ENCODE measurements at places on chromosomes 7 and 10.

DNA sequence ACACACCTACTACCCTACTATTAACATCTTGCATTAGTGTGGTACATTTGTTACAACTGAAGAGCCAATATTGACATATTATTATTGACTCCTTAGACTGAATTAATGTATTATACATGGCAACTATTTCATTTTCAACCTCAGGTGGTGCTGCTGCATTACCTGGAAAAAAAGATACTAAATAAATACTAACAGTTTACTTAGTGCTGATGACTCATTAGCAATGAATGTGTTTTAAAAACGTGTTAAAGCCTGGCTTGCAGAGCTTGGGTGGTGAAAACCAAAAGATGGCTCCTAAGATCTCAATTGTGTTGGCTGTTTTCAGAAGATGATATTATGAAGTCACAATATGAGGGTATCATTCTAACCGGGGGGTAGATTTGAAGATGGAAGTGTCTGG, 34.8 kb downstream of the CFAP43 start:
- DNase-seq = no peak

DNA sequence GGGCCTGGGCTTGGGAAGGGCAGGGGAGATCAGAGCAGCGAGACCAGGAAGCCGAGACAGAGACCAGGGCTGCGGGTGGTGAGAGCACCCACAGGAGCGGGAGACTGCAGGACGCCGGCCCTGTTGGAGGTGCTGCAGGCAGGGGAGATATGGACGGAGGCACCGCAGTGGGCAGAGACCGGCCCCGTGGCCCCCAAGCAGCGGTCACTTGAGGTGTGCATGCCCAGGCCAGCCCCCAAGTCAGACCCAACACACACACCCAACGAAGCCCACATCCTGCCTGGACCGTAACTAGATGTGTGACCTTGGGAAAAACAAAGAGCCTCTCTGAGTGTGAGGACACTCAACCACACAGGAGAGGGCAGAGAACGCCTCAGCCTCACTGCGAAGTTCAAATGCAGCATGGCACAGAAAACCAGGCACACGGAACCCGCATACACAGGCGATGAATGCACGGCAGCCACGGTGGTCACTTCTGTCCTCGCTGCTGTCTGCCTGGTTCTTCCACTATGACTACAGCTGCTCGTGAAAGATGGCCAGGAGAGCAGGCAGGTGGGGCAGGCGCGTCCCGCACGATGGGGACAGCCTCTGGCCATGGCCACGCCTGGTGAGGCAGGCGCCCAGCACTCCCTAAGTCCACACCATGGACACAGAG, 214.7 kb downstream of the MAD1L1 start:
- no peak for DNase-seq

GRCh38 chr7:148983200-148984146, 44.8 kb downstream of the PDIA4 start:
- peak; percentile 73 for DNase-seq

DNA sequence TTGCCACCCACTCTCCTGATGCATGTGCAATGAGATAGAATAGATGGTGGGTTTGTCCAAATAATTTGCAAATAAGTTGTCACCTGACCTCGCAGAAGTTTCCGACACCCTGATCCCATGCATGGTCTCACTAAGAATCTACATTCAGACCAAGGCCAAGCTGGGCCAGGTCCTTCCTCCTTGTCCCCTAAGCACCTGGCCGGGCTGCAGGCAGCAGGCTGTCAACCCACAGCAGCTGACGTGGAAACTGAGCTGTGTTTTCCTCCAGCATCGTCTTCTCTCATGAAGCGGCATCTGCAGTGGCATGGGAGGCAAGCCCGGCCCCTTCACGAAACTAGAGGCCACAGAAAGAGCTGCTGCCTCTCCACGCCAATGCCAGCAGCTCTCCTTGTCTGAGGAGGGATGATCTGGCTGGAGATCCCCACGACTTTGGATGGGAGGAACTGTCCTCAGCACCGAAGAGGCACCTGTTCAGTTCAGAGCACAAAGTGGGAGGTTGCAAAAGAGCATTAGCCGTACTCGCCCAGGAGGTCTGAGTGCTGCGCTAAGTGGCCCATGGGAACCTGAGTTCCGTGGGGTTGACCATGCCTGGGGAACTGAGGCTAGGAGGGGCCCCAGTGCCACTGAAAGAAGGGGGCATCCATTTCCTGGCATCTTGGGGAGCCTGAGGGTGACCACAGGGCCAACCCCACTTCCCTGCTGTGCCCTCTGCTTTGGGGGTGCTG, 110.5 kb upstream of the INSIG1 start:
- no peak for DNase-seq

- no peak for DNase-seq
Measured at GRCh38 chr7:29636009-29636351, 72.3 kb downstream of the PRR15 start.

GRCh38 chr7:157189405-157189804, 50.7 kb downstream of the UBE3C start:
- DNase-seq = no peak

GRCh38 chr10:85317827-85318226, 989.4 kb downstream of the CCSER2 start:
- DNase-seq = no peak

DNA sequence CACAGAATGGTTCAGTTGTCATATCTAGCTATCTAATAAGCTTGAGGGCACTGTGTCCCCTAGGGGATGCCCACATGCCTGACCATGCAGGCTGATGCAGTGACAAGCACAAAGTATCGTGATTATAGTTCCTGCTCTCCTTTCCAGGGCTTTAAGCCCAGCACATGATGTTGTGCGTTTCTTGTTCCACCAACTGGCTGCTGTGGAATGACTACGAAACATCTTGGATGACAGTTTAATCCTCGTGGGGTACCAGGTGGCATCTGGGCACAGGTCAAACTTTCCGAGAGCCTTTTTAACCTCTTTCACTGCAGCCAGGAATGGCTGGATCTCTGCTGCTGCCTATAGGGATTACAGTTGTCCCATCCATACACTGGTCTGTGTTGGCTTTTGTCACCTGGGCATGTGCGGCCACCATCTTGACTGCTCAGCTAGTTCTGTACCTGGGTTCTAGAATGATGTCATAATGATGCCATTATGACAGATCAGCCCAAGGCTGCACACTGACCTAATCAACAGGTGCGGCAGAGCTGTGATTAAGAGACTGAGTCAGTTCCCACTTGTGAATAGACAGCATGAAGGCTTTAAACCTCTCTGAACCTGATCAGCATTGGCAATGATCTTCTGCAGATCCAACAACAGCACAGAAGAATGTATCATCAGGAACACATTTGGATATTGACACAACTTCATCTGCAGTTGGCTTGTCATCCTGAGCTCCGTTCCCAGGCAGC, 144.1 kb downstream of the DLG5 start:
- DNase-seq = no peak

DNA sequence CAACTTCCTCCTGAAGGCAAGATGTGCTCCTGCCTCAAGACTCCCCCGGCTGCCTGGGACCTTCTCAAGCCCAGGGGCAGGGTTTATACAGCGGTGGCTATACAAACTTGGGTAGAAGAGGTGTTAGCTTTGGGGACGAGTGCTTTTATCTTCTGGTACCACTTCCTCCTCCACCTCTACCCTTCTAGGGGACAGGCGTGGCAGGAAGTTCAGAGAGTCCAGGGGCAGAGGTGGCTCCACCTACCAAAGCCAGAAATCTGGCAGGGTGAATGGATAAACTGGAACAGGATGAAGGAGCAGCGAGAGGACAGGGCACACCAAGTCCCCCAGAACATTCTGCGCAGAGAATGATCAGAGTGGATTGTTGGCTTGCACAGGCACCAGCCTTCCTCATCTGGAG, 24.0 kb upstream of the TM9SF3 start:
- DNase-seq = no peak

DNA sequence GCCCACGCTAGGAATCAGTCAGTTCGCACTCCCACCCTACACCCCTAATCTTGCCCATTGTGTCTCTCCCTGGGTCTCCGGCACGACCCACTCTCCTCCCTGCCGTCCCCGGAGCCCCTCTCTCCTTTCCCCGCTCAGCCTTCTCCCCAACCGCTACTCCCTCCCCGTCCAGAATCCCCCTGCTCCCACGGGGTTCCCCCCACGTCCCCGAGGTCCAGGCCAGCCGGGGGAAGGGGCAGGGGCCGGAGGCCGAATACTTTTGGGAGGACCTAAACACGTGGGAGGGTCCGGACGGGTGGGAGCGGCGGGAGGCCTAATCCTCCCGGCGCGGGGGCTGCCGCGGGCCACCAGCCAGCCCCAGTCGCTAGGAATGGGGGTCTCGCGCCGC, 560 bp downstream of the RARRES2 start:
- no peak for DNase-seq

GRCh38 chr10:34811968-34812514, 3.1 kb downstream of the PARD3 start:
- DNase-seq = no peak

GRCh38 chr10:75106242-75106641, 5.2 kb upstream of the SAMD8 start:
- DNase-seq = no peak

- no peak for DNase-seq
Measured at GRCh38 chr10:4477664-4478063, 348.3 kb upstream of the AKR1E2 start.

DNA sequence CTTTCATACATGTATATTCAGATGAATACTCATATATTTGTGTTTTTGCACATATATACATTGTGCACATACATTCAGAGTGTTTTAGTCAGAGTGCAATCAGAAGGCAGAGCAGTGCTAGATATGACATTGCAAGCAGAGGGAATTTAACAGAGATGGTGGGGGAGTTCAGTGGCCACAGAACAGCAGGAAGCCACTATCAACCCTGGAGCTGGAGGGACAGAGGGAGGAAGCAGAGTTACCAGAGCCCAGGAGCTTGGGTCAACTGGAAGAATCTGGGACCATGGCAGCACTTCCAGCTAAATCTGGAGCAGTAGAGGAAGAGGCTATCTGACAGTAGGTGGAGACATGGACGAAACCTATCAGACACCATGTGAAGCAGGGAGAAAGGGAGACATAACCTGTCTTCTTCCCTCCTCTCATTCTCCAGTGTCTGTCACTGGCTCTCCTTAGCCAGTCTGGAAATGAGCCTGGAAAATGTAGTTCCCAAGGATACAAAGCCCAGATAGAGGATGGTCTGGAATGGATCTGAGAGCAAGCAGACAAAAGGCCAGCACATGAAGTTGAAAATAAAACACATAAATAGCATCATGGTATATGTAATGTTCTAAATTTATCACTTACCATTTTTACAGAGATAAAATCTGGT, 33.6 kb upstream of the HERPUD2 start:
- DNase-seq = no peak

DNA sequence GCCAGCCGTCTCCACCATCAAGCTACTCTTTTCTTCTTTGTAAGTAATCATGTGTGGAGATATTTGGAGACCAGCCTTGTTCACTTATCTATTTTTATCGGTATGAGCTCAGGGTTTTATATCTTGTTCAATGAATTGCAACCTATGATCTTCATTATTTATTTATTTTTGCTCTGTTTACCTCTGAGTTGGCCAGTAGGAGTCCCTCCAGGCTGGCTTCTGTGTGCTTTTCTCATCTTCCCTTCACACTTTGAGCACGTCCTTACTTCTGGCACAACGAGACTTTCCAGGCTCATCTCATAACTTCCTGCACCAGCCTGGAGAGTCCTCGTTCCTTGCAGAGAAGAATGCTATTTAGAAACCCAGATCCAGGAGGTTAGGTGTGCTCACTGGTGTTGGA, 375.8 kb upstream of the PODXL start:
- no peak for DNase-seq

- no peak for DNase-seq
Measured at GRCh38 chr7:266851-267840, 22.8 kb upstream of the FOXL3 start.

GRCh38 chr10:132878091-132878729, 64.2 kb downstream of the CFAP46 start:
- no peak for DNase-seq

- DNase-seq = no peak
Measured at GRCh38 chr10:11024596-11024995, 6.9 kb downstream of the CELF2 start.

DNA sequence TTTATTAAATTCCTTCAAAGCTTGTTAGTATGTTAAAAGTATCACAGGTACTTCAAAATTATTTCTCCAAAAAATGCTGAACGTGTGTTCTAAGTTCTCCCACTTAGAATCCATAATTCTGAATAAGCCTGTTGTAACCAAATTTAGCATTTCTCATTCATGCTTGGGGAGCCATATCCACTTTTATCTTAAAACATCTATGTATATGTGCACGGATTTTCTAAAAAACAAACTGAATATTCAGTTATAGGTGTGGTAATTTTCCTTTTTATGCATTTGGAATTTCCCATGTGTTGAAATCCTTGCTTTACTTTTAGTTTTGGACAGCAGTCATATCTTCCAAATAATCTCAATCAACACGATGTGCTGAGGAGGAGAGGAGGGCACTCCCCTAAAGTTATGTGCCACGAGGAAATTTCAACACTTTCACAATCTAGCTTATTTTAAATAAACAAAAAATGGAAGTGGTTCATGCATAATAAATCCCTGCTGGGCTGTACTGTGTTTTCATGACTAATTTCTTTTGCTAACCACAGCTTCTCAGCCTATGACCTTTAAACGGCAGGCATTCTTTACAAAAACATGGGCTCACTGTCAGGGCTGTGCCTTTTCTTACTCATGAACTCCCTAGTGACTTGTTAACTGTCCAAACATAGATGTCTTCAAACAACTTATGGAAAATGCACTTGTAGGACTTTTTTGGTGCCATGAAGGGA, 380.3 kb upstream of the SEMA3C start:
- no peak for DNase-seq

- no peak for DNase-seq
Measured at GRCh38 chr10:62233356-62234076, 35.1 kb downstream of the RTKN2 start.

GRCh38 chr10:106175760-106176377, 988.6 kb downstream of the SORCS1 start:
- DNase-seq = no peak

- no peak for DNase-seq
Measured at GRCh38 chr7:116449950-116450349, 49.6 kb upstream of the CAV2 start.

DNA sequence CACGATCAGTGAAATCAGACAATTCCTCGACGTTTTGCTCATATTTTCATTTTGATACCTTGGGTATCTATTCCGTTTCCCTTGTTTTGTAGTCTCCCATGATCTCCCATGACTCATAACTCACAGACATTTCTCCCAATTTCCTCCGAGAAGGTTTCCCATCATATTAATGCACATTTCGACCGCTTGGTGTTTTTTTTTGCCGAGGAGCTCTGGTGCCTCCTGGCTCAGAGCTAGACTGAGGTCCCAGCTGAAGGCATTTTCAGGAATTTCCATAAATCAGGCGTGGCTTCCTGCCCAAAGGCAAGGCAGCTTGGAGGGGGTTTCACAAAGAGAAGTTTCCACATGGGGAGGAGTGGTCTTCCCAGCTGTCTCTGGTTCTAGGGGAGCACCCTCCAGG, 148.2 kb upstream of the TNS3 start:
- no peak for DNase-seq

All from activated gamma-delta T cell treated with anti-CD3 and anti-CD28 coated beads, Interleukin-2, amount 50 U/mL, for 16 hours (primary cell).